Stimulated activated CD8-positive, alpha-beta memory T cell treated with anti-CD3 and anti-CD28 coated beads, Interleukin-4, amount 100 ng/mL, for 48 hours (primary cell): ENCODE measurements at places on chromosomes 2 and 18.

DNA sequence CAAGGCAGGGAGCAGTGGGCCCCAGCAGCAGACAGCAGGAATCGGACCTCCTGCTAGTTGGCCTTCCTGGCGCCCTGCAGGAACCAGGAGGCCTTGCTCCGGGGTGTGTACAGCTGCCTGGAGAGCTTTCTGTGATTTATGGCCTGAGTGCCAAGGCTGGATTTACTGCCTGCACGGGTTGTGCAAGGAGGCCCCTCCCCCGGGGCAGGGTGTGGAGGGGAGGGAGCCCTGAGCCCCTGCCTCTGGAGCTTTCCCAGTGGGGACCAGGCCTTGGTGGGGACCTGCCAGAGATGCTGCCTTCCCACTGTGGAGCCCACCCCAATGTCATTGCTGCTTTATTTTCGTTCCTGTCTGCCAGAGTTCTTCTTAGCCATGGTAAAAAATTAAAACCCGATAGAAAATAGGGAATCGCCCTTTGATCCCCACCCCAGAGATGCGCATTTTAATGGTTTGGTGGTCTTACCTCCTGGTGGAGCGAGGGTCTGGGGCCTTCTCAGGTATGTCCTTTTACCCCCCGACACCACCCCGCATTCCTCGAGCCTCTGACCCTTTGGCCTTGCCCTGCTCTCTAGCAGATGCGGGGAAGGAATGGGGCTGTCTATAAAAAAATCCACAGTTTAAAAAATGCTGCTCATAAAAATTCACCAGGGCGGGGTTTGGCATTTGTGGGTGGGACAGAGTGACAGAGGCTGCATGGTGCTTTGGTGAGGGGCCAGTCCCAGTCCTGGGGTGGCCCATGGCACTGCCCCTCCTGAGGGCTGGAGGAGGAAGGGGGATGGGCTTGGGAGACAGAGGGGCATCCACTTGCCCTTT is 6.9 kb upstream of the RALB start:
- no peak for DNase-seq

DNA sequence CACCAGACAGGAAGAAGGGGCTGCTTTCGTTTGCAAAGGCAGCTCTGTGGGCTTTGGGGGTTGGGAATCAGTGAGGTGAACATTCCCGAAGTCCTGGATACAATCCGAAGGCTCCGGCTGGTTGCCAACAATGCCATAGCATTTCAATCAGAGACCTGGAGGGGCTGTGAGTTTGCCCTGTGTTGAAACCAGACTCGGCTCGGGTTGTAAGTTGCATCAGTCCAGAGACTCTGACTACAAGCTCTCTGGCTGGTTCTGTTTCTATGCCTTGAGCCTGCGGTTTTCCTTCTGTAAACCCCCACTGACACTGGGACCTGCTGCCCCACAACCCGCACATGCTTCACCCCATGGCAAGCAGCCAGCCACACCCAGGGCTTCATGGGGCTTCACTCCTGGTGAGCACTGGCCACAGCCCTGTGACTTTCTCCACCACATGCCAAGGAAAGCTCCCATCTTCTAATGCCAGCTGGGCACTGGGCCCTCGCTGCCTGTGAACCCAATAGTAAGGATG is 85.7 kb upstream of the ODC1 start:
- no peak for DNase-seq

- no peak for DNase-seq
These were observed 248.0 kb upstream of the TANK start for GRCh38 chr2:160912276-160912675.

GRCh38 chr18:45286431-45286830 is 328.8 kb upstream of the SLC14A2 start:
- no peak for DNase-seq

- no peak for DNase-seq
These were observed 8.7 kb downstream of the EPHA4 start for GRCh38 chr2:221563270-221563985.

DNA sequence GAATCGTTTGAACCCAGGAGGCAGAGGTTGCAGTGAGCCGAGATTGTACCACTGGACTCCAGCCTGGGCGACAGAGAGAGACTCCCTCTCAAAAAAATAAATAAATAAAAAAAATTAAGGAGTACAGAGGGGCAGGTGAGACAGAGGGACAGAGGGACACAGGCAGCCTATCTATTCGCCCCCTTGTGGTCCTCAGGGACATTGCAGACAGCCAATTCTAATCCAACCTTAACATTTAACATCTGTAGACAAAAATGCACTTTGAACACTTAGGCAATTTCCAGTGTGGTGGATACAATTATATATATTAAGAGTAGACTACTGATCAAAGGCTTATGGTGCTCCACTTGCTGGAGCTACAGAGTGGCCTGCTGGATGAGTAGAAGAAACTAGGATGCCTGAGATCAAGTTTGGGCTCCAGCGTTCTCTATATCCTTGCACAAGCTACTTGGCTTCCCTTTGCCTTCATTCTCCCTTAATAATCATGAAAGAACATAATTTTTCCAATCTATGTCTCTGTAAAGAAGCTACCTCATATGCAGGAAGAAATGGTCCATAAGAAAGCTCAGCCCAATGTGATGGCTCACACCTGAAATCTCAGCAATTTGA is 8.2 kb upstream of the SMARCAL1 start:
- DNase-seq, result peak; percentile 70

- DNase-seq, result no peak
These were observed 20.5 kb downstream of the NR4A2 start for GRCh38 chr2:156311976-156312375.

DNA sequence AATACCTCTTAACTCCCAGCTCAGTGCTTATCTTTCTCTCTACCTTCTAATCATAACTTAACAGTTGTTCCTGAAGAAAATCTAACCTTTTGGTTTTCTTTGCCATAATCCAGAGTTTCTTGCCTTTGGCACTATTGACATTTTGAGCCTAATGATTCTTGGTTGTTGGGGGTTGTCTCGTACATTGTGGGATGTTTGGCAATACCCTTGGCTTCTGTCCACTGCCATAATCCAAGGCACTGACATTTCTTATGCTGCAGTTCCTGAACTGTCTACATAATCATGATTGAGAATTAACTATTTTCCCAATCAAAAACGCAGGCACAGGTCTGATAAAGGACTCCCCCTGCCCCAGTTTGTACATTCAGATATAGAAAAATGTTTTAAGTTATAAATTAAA is 203.2 kb upstream of the MEX3C start:
- DNase-seq, result no peak

DNA sequence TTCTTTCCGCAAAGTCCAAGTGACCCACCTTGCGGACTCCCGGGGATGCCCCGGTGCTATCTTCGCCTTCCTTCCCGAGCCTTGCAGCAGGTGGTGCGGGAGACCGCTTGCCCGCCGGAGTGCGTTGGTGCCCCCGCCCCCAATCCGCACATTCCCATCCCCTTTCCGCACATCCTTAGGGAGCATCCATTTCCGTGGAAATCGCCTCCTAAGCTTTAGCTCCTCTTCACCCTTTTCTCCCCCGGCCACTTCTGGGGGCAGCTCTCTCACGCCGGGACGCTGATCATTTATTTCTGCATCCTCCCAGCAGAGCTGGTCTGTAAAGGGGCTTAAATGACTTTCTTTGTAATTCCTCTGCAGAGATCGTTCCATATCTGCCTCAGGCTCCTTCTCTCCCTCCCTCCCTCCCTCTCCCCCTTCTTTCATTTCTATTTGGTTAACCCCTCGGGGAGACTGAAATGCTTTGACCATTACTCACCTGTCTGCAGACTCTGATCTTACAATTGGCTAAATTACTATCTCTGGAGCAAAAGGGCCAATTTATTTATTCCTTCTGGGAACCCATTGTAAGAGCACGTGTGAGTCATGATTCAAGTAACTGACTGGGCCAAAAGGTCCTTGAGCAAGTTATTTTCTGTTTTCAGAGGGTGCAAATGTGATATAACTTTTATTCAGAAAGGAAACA is 1.3 kb upstream of the LYPD1 start:
- DNase-seq, result no peak

GRCh38 chr2:176636401-176636800 is 367.2 kb downstream of the MTX2 start:
- DNase-seq, result no peak

DNA sequence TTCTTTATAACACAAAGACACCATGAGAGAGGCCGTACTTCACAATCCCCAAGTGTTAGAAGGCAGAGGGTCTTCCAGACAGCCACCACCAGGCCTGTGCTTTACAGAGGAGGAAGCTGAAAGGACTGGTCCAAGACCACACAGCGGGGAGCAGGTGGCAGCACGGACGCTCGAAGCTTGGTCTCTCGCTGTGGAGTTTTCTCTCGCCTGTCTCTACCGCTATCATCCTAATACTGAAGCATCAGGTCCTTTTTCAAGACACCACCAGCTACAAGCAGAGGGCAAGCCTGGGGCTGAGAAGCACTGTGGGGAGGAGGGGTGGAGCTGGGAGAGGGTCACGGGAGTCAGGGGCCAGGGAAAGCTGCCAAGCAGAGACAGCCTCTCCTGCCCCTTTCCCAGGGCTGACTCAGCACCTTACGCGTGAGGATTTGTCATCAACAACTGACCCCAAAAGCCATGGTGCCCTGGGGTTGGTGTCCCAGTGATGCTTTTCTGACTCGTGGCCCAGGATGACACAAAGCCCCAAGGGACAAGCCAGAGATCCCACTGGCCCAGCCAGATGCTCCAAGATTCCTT is 31.9 kb upstream of the FOSL2 start:
- DNase-seq, result peak; percentile 63

DNA sequence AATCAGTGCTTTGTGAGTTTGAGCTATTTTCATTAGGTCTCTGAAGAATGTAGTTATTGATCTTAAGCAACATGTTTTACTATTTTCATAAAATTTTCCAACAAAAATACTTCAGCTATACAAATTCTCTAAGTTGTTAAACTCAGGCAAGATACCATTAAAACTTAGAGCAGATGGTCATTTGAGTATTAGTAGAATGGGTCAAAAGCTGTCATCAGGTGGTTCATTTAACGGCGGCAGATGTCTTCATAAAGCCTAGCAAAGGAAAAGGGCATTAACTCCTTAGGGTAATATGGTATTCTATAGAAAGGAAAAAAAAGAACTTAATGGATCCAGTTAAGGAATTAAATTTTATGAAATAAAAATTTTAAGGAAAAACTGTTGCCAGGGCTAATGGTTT is 19.2 kb downstream of the MIB1 start:
- no peak for DNase-seq

- DNase-seq, result no peak
These were observed 18.9 kb downstream of the KRTCAP3 start for GRCh38 chr2:27461118-27461517.

DNA sequence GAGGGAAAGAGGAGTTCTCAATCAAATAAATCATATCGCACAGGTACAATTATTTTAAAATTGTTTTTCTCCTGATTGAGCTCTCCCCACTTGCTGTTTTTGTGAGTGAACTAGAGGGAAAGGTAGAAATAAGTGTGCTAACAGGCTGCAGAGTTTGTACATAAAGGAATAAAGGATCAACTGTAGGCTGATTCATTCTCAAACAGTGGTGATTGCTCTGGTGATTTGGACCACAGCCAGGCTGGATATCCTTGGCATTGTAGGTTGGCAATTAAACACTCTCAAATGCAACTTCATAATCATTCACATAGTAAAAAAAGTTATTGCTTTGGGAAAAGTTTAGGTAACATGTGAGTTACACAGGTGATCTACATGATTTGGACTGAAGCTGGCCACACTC is 29.8 kb downstream of the LRP1B start:
- no peak for DNase-seq

- DNase-seq, result no peak
These were observed 74.1 kb downstream of the PKP4 start for GRCh38 chr2:158530829-158531228.

- no peak for DNase-seq
These were observed 60.5 kb downstream of the RIT2 start for GRCh38 chr18:43054815-43055519.

DNA sequence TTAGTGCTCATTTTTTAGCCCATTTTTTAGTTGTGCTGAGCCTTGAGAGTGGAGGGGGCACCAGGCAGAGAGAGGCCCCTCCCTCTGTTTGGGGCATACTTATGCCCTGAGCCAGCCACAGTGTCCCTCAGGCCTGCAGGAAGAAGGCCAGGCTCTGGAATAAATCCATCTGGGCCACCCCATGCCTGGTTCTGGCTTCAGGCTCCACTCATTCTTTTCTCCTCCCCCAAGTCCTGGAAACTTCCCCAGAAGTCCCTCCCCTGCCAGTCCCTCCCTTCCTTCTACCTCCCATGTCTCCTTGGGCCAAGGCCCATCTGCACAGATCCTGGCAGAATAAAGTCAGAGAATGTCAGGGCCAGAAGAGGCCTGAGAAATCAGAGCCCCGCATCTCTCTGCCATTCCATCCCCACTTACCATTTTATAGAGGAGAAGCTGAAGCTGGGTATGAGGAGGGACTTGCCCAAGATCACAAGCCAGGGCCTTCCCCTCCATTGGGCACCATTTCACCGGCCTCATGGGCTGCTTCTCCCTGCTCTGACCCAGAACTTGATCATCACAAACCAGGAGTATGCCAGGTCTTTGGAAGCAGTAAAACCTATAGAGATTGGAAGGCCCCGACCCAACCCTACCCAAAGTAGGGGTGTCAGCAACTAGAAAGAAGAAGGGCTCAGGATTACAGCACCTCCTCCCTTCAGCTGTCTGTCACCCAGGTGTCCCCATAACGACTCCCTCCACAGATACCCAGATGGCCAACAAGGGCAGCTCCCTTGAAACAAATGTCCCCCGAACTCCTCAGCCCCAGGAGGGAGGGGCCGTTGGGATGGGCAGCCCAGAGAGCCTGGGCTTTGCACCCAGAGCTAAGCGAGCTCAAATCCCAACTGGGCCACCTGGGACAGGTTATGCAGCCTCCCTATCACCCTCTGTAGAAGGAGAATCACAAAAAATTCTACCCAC is 108.4 kb downstream of the POLR1A start:
- no peak for DNase-seq

DNA sequence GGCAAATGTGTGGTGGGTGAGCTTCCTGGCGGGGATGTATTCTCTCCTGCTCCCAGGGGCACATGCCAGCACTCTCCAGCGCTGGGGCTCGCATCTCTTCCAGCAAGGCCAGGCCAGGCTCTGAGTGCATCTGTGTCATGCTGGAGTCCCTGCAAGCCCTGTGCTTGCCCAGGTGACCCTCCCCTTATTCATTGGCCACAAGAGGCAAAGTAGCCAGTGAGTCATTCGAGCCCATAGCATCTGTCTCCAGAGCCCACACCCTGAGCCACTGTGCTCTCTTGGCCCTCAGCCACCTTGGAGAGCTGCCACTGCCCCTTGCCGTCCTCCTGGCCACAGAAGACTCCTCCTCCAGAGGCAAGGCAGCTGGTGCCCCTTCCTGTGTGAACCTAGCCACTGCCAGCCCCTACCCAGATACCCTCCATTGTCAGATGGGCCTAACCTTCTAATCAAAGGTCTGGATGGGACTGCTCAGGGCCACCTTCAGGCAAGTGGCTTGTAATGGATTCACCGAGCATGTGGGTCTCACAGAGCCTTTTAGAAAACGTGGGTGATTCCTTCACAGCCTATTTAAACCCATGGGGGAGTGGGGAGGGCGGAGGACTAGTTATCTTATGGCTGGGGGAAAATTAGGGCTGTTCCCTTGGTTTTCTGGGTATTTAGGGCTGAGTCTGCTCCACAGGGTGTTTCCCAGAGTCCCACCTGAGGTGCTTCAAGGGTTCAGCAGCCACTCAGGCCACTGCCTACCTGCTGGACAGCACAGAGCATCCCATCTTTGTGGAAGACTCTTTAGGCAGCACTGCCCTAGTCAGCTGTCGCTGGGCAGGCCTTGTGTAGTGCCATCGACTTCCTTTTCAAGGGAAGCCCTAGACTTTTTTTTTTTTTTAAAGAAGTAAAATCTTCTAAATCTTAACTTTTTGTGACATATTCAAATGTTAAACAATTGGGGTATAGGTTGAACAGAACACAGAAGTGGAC is 137.4 kb downstream of the ACOXL start:
- DNase-seq, result no peak

- no peak for DNase-seq
These were observed 57.3 kb downstream of the VIT start for GRCh38 chr2:36753706-36754221.

- DNase-seq, result no peak
These were observed 119.3 kb upstream of the IL1R2 start for GRCh38 chr2:101872480-101872879.
